ENCODE measurements at places on chromosomes 2 and 18. TPM values are rescaled to one million over a fixed set of nuclear protein-coding genes. Genes with fewer than 3 reads are reported as not detected.

Gene SCYGR2
- total RNA-seq: not detected

Gene IGFBP2
- 6.9 TPM for total RNA-seq

Gene PID1
- total RNA-seq: 21.1 TPM

Gene CABLES1
- total RNA-seq: 35.7 TPM

Gene DSG4
- not detected for total RNA-seq

Measured in smooth muscle cell of trachea (primary cell).